ENCODE measurements at places on chromosomes 5 and 9.
A peak's percentile ranks its signal among the peaks of the same experiment; 100 is the strongest.

- DNase-seq = no peak
These were observed 15.9 kb upstream of the NOTCH1 start for GRCh38 chr9:136561779-136562178.

DNA sequence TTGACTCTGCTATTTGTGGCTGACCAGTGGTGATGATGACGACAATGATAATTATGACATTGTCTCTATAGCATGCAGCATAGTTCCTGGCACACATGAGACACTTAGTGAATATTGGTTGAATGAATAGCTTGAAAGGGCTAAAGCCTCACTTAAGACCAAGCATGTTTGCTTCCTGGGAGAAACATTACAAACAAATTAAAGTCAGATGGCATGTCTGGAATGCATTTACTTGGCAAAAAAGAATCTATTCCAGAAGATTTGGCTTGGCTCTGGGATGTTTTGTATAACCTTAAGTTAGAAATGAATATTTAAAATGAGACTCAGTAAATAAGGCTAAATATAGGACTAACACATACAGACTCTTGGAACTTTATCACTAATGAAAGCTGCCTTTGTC lies 21.6 kb downstream of the GAS1 start:
- no peak for DNase-seq

DNA sequence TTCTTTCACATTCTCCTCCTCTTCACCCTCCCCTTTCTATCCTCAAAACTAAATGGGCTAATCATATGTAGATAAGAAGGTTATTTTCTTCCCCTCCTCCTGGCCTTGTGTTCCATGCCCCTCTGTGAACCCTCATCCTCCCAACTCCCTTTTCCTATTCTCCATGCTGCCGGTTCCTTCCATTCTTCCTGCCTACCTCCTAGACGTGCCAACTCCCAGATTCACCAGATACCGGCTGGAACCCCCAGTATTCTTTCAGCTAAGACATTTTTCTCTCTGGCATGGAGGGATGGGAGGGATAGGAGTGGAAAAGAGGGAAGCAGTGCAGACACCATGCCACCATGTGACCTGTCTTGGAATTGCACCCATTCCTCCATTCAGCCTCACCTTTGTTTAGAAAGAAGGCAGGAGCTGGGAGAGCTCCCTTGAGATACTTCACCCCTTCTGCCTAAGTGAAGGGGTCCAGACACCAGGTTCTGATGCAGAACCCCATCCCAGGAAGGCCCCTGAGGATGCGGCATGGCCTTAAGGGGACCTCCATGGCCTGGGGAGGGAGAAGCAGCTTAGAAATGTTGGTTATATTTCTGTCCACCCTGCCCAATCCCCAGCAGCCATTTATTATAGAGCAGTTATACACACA lies 4.8 kb downstream of the DNAJB5 start:
- peak; percentile 87 for DNase-seq

- DNase-seq = no peak
These were observed 64.4 kb downstream of the GALNT10 start for GRCh38 chr5:154254896-154255295.

DNA sequence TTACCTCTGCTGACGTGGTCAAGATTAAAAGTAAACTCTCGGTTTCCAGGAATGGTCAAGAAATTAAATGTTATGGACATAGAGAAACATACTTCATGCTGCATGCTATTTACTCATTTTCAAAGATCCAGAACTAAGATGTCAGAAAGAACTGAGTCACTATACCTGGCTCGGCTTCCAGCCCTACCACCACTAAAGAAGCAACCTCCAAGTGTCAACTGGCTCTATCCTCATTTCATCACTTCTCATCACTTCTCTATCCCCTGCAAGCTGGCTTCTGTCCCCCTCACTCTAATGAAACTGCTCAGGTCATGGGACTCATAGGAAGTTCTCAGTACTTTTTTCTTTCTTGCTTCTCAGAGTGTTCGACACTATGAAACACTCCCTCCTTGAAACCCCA lies 116.2 kb downstream of the CDK5RAP2 start:
- DNase-seq = no peak

DNA sequence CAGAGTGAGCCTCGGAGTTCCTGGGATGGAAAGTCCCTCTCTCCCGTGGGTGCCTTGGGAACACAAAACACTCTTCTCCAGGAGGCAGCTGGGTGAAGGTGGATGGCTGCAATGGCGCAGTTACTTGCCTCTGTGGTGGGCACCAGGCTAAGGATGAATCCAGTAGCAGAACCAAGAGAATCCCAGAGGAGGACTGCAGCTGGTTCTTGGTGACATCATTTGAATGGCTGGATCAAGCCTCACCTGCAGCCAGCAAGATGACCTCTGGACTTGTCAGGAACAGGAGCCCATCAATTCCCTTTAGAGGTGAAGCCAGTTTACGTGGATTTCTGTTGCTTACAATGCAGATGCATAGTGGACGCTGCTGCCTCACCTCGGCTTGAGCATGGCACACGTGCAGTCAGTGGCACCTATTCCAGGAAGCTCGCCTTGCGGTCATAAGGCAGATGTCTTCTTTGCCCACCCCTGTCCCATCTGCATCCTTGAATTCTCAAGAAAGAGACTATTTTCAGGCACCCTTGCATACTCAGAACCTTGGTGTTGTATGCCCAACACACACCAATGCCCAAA lies 34.1 kb upstream of the ADAMTS2 start:
- DNase-seq = no peak

DNA sequence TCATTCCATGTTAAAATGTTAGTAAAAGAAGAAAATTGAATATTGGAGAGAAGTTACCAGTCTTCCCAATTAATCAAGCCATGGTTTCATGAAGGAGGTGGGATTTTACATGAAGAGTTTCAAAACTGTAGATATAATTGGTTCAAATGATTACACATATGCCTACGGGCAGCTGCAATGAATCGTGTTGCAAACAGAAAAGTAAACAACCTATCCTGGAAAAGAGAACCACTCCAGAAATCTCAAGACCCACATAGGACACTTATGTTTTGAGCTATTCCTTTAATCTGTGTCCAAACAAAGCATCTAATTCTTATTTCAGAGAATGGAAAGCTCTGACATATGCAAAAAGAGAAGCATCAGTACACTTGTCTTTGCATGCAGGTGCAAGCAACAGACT lies 340.2 kb downstream of the NDUFS4 start:
- DNase-seq = no peak

DNA sequence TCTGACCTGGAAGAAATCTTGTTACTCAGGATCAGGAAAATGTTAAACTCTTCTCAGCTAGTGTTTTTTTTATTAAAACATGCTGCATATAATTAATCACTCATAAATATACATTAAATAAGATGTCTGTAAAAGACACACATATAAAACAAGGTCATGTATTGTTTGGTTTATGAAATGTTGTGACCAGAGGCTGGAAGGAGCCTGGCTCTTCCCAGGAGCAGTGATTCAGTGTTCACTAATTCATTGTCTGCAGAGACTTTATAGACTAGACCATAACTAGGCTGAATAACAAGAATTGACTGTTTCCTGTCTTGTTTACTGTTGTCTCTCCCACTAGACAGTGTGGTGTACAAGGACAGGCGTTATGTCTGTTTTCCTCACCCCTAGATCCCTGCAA lies 49.1 kb upstream of the ANKRD55 start:
- no peak for DNase-seq

DNA sequence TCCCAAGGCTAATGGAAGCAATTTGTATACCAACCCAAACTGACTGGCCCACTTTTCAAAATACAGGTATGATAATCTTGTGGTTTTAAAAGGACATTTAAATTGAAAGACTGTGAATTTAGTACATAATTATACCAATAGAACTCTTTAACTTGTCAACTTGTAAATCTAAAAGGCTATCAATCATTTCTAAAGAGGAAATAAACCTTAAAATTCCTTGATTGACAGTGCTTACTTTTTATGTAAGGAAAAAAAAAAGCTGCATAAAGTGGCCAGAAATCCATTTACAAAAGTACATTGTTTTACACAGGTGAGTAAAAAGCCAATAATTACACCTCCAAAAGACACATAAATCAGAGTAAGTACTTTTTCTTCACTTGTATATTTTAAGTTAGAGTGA lies 367.4 kb downstream of the EBF1 start:
- DNase-seq = no peak

- DNase-seq = no peak
These were observed 170.4 kb downstream of the TTC39B start for GRCh38 chr9:15136646-15137045.

DNA sequence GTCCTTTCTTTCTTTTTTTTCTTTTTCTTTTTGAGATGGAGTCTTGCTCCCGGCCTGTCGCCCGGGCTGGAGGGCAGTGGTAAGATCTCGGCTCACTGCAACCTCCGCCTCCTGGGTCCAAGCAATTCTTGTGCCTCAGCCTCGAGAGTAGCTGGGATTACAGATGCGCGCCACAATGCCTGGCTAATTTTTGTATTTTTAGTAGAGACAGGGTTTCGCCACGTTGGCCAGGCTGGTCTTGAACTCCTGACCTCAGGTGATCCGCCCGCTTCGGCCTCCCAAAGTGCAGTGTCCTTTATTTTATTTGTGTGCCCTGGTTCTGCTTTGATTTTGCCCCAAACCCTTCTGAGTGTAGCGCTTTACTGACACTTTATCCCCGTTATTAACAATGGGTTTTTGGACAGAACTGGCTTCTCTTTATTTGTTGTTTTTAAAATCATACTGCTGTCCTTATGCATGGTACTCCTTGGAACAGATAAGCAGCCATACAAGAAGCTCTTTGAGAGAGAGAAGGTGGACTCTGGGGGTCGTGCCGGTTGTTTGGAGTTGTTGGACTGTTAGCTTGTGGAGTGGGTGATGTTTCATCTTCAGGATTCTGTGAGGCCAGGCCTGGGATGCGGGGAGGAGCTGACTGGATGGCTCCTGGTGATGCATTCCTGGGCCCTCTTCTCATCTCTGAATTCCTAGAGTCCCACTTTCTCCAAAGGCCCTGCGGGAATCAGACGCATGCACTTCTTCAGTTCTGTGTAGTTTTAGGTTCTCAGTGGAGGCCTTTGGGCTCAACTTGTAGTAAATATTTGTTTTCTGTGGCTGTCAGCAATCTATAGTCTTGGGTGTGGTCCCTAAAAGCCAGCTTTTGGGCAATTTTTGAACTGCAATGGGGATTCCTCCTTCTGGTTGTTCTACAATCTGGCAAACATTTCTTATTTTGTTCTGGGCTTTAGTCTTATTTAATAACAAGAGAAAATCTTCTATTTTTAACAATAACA lies 47.8 kb downstream of the PTTG1 start:
- DNase-seq = no peak

GRCh38 chr5:142876817-142877216 lies 106.6 kb downstream of the ARHGAP26 start:
- no peak for DNase-seq

DNA sequence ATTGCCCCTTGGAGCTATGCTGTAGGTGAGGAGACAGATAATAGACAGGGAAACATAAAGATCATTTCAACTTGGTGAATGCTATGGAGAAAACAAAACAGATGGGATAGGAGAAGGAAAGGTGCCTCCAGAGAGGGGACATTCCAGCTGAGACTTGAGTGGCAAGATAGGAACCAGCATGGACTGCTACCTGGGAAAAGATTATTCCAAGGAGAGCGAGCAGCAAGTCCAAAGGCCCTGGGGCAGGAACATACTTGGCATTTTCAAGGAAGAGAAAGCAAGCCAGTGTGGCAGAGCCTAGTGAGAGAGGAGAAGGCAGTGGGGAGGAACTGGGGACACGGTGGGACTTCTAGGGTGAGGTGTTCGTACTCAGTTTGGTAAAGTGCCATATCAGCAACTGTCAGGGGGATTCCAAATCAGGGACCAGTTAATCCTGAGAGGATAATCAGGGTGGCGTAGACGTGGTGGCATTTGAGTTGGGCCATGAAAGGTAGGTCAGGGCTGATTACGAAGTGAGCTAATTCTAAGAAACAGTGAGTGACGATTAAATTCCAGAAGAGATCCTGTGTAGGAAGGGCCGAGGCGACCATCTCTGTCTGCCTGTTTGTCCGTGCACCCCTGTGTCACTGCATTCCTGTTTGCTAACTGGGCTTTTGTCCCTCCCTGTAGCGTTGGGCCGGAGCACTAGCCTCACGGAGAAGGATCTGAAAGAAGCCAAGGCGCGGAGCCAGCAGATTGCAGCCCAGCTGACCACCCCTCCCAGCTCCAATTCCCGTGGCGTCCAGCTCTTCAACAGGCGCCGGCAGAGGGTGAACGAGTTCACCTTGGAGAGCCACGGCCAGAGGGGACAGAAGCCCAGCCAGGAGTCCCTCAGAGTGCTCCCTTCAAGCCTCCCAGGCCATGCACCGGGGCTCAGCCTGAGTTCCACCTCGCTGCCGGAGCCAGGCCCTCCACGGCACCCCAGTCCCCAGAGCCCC lies 7.1 kb downstream of the SYNPO start:
- peak; percentile 48 for DNase-seq

DNA sequence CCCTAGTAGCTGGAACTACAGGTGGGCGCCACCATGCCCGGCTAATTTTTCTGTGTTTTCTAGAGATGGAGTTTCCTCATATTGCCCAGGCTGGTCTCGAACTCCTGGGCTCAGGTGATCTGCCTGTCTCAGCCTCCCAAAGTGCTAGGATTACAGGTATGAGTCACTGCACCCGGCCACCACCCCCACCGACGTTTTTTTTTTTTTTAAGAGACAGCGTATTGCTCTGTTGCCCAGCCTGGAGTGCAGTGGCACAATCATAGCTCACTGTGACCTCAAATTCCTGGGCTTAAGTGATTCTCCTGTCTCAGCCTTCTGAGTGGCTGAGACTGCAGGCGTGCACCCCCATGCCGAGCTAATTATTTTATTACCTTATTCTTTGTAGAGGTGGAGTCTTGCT lies 38.2 kb downstream of the WDR70 start:
- no peak for DNase-seq

GRCh38 chr9:93128715-93129224 lies 5.3 kb downstream of the NINJ1 start:
- no peak for DNase-seq

DNA sequence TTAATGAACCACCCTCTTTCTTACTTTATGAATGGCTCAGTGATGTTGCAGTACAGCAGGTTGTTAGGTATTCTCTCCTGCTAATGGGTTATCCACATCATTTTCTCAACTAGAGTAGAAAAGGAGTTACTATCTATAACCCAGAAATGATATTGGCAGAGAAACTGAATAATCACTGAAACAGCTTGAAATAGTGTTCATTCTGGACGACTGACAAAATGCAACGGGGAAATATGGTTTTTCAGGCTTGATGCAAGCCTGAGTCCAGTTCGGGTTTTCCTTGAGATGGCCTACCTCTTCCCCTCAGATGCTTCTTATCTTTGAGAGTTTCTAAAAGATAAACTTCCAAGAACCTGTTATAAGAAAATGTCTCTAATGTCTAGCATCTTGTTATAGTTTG lies 187.3 kb downstream of the RAB3C start:
- peak; percentile 55 for DNase-seq

DNA sequence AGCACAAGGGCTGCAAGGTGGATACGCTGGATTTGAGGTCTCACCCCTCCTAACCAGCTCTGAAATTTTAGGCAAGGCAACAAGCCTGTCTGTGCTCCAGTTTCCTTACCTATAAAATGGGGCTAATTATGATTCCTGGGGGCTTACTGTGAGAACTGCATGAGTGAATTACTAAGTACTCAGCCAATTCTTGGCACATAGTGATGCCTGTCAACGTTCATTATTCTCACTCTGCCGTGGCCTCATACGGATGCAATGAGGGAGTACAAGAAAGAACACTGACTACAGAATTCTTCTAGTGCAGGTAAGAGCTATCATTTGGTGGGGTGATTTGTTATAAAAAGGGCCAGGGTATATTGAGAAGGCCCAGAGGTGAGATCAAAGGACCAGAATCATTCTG lies 16.7 kb downstream of the TNFSF8 start:
- no peak for DNase-seq

GRCh38 chr9:131999692-132000551 lies 79.7 kb downstream of the MED27 start:
- no peak for DNase-seq
